ENCODE measurements at places on chromosomes 5 and 9. TPM values are rescaled to one million over a fixed set of nuclear protein-coding genes. Genes with fewer than 3 reads are reported as not detected.

Gene KCTD16
- 2.5 TPM for total RNA-seq

Gene ANKRD34B
- total RNA-seq = 1.5 TPM

Gene ORM2
- total RNA-seq = not detected

Gene MYMK
- total RNA-seq = not detected

Gene SHC3
- total RNA-seq = 1.5 TPM

Gene SPINK1
- total RNA-seq = 2.2 TPM

DNA sequence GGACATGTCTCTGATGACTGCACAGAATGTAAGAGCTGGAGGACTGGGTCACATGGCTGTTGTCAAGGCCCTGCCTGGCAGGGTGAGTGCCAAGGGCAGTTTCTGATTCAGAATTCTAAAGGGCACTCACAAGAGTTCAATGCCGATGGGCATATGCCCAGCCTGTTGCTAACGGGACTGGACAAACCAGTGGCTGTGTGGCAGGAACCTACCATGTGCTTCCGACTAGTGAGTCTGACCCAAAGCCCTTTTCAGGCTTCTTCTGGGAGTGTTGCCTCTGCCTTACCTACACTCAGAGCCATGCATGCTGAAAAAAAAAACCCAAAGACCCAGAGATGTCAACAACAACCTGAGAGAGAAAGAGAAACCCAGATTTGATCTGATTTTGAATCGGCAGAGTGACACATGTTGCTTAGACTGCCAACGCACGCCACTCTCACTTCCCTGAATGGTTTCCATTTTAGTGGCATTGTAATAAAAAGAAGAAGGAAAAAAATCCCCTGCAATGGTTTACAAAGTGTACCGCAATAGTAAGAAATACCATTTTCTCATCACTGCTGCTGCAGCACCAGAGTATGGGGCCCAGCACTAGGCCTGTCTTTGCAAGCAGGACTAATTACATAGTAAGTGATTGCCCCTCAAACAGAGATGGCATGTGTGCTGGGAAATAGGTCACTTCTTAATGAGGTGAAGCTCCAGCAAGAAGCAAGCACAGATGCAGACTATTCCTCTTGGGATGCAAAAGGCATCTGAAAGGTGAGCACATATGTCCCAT is 194.3 kb downstream of the PALM2AKAP2 start:
- no peak for DNase-seq

DNA sequence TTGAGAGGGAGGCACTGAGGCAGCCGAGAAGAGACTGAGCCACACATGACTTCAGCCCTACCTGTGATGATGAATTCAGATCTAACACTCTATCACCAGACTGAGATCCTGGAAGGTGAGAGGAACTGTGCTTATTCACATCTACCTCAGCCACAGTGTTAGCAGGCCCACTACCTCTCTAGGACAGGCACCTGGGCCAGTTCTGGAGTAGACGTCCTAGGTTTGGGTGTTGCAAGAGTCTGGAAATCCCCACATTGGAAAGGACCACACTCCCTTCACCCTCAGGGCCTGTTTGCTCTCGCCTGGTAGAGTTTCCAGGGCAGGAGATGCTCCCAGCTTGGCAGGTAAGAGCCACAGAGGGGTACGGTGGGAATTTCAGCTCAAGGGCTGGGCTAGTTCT is 113.8 kb upstream of the CCL21 start:
- no peak for DNase-seq

DNA sequence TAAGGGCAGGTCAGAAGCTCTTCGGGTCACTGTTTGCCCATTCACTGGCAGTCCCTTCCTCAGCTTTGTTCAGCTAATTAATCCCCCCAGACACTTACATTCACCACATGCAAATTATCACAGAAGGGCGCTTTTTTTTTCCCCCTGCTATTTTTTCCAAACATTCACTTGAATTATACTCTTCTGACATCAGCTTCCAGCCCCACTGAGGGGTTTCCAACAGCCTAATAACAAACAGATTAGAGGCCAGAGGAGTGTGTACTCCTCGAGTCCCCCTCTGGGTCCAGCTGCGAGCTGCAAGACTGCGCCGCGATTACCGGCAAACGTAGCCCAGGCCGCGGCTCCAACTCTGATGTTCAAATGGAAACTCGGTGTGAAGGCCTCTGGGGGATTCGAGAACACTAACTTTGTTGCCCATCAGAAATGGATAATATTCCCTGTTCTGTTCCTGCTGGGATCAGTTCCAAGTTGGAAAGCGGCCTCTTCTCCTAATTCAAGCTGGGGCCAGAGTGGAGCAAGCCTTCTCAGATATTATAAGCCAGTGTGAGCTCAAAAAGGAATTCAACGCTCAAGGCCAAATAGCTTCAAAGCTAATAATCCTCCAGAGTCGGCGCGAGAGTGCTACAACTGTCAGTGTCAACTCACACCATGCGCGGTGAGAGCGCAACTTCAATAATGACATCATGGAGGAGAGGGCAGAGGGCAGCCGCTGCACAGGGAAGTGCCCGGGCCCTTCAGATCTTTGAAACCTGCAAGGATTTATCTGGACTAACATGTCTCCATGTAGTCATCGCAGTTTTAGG is 560.8 kb downstream of the BNC2 start:
- DNase-seq = peak; percentile 90

DNA sequence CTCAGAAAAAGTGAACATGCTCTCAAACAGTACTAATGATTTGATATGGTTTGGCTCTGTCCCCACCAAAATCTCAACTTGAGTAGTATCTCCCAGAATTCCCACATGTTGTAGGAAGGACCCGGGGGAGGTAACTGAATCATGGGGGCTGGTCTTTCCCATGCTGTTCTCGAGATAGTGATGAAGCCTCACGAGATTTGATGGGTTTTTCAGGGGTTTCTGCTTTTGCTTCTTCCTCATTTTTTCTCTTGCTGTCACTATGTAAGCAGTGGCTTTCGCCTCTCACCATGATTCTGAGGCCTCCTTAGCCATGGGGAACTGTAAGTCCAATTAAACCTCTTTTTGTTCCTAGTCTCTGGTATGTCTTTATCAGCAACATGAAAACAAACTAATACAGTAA is 401.3 kb downstream of the BNC2 start:
- DNase-seq = no peak

GRCh38 chr9:20526500-20527319 is 95.6 kb downstream of the MLLT3 start:
- DNase-seq = no peak

DNA sequence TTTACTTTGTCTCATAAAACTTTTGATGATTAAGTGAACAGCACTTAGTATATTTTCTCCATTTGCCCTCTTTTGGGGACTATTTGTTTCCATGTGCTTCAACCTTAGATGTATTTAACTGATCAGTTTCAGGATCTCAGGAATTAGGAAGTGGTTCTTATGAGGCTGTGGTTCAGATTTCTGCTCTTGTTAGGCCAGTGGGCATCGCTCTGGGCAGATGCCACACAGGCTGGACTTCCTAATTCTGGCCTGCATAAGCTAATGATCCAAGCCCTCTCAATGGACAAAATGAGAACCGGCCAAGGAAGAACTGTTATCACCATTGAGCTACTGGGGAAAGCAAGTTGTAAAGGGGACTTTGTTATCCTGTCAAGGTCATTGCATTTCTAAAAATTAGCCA is 6.9 kb downstream of the ARHGAP26 start:
- no peak for DNase-seq

DNA sequence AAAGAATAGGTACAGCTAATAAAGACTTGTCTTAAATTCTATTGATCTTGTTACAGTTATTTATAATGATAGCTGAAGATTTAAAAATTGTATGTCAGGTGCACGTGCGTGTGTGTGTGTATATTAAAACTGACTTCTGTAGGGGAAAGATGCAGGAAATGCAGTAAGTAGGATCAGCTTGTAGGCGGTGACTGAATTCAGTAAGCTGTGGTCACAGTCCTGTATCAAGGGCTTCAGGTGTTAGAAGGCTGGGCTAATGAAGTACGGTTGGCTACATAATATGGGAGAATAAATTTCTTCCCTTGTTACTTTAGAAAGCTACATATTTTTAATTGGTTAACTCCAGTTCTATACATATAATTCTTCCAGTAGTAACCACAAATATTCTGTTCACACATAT is 54.2 kb downstream of the LNPEP start:
- DNase-seq = no peak

DNA sequence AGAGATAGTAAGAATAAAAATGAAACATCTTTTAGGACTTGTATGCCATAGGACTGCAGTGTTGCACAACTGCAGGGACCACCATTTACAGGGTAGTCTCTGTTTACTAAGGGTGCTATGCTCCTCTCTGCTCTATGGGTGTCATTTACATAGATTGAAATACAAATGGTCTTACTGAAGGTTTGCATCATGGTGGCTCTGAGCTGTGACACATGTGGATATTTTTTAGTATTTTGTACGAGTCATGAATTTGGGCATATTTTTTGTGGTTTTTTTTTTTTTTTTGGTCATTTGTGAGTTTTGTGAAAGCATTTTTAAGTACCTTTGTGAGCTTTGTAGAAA is 47.4 kb downstream of the CSNK1G3 start:
- DNase-seq = no peak

- DNase-seq = no peak
Measured at GRCh38 chr5:140224658-140225057, 49.7 kb downstream of the CYSTM1 start.

DNA sequence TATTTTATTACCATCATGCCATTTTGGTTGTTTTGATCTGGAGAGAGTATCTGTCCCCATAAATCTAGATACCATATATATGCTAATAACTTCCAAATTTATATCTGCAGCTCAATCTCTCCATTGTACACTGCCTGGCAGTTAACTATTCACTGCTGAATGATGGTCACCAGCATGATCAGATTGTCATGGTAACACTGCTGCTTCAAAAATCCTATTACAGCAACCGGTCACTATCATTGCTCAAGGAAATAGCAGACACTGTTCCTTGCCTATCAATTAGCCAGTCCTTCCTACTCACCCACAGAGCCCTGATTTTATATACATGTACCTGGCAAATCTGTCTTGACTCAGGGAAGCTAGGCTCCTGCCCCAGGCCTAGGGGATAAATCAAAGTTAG is 11.5 kb downstream of the REEP5 start:
- DNase-seq = no peak

DNA sequence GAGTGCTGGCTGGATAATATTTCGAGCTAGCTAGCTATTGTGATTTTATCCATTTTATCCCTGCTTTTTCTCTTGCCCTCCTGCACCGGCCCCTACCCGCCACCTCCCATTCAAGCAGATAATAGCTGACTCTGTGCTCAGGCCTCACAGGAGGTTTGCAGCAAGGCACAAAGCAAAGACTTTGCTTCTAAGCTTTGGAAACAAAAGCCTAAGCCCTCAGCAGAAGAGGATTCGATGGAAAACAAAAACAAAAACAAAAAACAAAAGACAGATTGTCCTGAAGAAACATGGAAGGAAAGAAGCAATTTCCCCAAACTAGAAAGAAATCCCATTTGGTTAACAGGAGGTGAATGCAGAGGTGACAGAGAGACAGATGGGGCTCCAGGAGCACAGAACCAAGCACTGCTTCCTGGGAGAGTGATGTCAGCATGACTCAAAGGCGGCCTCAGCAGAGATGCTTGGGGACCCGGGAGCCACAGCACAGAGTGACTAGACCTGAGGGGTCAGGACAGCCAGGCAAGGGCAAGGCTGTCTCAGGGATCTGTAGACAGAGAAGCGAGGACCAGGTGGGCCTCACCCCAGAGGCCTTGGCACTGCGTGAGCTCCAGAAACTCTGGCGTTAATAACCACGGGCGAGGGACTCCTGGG is 28.4 kb downstream of the MTX3 start:
- DNase-seq = no peak

GRCh38 chr5:24767086-24767485 is 122.3 kb upstream of the CDH10 start:
- no peak for DNase-seq

- no peak for DNase-seq
Measured at GRCh38 chr5:151071848-151072629, 8.8 kb downstream of the TNIP1 start.

GRCh38 chr5:58360794-58361193 is 99.1 kb downstream of the PLK2 start:
- no peak for DNase-seq

DNA sequence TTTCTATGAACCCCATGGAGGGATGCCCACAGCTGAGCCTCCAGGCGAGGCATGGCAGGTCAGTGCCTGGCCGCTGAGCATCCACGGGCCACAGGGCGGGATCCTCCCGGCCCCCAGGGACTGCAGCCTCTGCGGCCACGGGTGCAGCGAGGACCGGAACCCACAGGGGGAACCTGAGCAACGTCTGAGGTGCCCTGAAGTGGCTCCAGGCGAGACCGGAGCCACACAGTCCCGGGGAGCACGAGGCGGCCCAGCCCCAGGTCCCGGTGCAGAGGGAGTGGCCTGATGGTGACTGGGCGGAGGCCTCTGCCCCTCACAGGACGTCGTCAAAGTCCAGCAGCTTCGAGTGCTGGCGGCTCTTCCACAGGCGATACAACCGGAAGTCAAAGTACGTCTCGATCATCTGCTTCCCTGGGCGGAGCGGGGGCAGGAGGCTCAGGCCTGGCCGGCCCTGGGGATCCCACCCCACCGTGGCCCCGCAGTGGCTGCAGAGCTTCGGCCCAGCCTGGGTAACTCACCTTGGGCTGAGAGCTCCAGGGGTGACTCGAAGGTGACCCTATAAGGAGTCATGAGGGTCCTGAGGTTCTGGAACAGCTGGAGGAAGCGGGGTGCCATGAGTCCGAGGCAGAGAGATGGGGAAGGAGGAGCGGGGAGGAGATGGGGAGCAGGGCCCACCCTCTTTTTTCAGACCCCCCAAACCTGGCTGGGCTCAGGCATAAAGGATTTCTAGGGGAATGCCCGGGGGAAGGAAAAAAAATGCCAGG is 8.1 kb upstream of the ENTPD8 start:
- DNase-seq = no peak

GRCh38 chr5:74409712-74410111 is 230.8 kb downstream of the ENC1 start:
- no peak for DNase-seq

DNA sequence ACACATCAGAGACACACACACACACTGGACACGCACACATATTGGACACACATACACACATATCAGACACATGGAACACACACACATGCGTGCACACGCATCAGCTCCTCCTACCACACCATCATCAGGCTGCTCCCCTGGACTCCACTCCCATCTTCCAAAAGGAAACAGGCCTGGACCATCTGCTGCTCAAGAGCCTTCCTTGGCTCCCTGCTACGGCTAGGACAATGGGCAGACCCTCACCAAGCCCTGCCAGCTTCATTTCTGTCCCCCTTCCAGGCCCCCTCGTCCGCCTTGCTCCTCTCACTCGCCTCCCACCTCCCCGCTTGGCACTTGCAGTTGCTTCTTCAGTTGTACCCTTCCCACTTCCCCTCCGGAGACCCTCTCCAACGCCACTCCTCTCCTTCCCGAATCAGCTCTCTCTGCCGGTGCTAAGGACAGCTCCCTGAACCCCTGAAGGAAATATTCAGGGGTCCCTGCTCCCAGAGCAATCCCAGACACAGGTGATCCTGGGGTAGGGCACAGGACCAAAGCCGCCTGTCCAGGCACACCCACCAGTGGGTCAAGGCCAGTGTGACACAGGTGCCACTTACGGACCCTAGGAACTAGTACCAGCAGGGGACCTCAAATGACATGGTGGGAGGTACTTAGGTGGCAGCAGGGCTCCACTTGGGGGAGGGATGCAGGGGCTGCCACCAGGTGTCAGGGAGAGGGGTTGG is 12.1 kb upstream of the LAMC3 start:
- no peak for DNase-seq
